Stimulated activated CD8-positive, alpha-beta memory T cell treated with anti-CD3 and anti-CD28 coated beads, Interleukin-4, amount 100 ng/mL, for 1 hour (primary cell): ENCODE measurements at places on chromosomes 11 and 22.

GRCh38 chr22:42185915-42186439 is 55.4 kb upstream of the CYP2D6 start:
- no peak for DNase-seq

GRCh38 chr11:15867871-15868270 is 488.5 kb downstream of the SOX6 start:
- DNase-seq = no peak

- no peak for DNase-seq
Measured at GRCh38 chr22:29637181-29637580, 33.7 kb downstream of the NF2 start.

GRCh38 chr22:17079572-17079971 is 5.2 kb upstream of the IL17RA start:
- DNase-seq = no peak

DNA sequence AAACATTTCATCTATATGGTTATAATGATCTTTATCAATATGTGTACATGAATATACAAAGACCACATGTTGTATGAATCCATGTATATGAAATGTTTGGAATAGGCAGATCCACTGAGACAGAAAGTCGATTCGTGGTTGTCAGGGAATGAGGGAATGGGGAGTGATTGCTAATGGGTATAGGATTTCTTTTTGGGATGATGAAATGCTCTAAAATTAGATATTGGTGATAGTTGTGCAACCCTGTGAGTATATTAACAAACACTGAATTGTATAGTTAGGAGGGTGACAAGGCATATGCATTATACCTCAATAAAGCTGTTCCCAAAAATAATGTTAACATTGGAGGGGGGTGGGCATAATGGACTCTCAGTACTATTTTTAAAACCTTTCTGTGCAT is 5.0 kb upstream of the PTPMT1 start:
- no peak for DNase-seq

DNA sequence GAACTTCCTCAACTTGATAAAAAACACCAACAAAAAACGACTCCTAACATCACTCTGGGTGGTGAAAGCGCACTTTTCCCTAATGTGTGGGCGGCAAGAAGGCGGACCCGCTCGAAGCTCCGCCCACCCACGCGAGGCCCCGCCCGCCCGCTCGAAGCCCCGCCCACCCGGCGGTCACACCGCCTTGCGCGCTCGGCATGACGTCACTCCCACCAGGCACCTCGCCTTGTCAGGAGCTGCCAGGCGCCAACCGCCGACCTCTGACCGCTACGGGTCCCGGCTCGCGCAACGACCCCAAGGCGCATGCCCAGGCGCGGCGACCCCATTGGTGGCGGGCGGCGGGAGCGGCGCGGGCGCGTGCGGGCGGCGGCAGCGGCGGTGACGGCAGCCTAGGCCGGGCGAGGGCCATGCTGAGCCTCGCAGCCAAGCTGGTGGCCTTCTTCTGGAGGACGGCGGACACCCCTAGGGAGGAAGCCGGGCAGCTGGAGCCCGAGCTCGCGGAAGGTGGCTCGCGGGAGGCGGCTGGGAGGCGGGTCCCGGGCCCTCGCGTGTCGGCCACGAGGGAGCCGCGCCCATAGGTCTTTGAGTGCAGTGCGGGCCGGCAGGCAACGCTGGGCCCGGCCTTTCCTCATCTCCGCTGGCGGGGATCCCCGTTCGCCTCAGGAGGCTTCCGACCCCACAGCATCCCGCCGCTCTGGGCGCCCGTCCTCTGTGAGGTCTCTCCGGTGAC is at the start of gene MOV10L1:
Gene MOV10L1 (plus strand): TSS at position 325 of the 730 bp plus-strand sequence. CDS start 83 bp downstream, at position 408.
- DNase-seq = no peak

DNA sequence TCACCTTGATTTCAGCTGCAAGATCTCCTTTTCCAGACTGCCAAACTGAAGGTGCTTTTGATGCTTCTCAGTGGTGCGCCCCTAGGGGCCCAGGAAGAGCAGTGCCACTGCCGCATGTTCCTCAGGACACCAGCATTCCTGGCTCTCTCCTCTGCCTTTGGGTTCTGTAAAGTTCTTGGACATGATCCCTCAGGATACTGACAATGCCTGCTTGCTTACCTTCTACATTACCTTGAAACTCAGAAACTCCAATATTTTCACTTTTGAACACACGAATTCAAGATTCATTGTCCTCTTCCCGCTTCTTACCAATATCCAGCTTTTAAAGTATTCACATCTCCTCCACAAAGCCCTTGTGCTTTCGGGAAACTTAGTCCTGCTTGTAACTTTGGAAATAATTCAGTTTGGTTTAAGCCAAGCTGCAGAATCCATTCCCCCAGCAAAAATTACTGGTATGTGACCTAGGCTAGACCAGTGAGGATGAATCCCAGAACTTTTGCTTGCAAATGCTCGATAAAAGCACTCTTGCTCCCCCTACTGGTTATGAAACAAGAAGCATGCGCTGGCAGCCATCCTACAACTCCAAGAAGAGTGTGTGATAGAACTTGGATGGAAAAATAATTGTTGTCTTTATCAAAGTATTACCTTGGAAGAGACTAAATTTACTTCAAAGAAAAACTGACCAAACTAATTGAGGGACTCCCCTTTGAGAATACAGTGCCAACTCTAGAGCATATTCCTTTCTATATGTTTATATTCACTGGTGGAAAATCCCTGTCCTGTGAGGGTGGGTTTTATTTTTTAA is 16.5 kb upstream of the OR5B21 start:
- DNase-seq = no peak

DNA sequence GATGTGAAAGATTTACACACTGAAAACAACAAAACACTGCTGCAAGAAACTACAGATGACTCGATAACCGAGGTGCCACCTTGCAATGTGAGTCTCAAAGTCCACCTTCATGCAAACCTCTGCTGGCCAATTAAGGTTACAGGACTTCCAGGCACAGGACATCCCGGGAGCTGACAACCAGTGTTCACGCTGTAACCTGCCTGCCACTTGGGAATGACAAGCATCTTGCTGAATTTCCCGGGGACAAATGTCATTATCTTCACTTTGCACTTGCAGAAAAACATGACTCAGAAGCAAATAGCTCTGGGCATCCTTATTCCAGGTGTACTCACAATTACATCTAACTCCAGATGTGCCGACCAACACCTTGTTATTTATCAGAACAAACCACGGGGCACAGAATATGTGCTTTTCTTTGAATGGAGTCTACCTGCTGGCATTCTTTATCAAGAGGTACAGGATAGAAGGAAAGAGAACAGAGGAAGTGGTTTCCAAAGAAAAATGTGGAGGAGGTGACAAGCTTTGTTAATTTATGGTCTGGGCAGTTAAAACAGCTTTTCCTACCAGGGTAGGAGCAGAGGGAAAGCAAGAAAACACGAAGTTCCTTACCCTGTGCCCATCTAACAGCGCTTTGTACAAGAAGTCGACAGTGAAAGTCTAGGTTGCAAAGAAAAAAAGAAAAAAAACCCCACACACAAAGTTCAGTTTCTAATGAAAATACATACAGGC is 72.3 kb downstream of the SHANK2 start:
- DNase-seq = no peak

- DNase-seq = no peak
Measured at GRCh38 chr22:23192133-23192532, 11.8 kb downstream of the BCR start.

DNA sequence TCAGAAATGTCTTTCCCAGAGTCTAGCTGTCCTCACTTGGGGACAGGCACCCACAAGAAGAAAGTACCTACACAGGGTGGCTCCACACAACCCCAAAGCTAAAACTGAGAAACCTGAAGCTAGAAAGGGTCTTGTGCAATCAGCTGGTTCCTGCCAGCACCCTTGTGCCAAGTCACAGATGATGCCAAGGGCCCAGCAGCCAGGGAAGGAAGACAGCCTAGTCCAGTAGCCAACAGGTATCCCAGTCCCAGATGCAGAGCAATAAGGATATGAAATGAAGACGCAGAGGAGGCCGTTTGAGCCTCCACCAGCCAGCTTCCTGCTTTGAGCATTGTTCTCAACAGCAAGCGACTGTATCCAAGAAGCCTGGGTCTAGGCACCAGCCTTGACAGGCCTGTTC is 6.1 kb downstream of the PLEKHA7 start:
- DNase-seq = no peak

DNA sequence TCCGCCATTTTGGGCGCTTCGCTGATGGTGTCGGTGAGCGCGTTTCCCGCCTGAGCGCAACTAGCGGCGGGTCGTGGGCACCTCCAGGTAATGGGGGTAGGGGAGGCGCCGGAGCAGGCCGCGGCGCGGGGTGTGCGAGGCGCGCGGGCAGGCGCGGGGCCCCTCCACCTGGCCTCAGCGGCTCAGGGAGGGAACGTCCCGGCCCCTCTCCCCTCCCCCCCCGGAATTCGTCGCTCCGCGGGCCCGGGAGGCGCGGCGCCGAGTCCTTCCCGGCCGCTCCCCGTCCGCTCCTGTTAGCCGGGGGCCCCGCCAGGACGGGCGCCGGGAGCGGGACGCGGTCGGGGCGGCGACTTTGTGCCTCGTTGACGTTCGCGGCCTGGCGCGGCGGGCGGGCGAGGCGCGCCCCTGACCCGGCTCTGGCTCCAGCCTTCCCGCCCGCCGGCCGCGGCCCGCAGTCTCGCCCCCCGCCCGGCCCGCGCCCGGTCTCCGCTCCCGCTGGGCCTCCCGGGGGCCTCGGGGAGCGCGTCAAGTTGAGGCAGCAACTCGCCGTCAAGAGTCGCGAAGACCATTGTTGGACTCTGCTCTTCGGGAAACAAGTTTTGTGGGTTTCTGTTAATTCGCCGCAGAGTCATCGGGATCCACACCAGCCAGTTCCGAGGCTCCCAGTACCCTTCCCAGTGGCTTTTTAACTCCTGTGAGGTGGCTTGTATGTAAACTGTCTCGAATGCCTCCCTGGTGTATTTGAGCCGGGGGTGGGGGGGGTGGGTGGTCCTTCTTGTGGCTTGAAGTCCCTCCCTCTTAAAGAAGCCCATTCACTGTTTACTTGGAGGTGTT is at the start of gene PPP6R3:
Gene PPP6R3 (plus strand): TSS at position 12 of the 834 bp plus-strand sequence. CDS start 76,913 bp downstream, outside the sequence.
- no peak for DNase-seq

GRCh38 chr11:196786-197731 is 4.2 kb downstream of the SCGB1C1 start:
- DNase-seq = no peak

DNA sequence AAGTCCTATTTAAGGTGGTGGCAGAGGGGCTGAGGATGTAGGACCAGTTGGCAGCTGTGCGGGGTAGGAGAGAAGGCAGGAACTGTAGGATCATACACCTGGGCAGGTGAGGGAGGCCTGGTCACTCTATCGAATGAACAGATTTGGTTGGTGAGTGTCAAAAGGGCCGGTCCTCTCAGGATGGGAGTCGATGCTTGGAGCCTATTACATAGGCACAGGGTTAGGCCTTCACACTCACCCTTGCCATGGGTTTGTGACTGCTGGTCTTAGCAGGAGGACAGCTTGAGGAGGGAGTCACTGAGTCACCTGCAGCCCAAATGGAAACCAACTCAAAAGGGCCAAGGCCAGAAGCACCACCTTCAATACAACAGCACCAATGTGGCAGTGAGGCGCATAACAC is 80.2 kb upstream of the NARS2 start:
- DNase-seq = no peak

DNA sequence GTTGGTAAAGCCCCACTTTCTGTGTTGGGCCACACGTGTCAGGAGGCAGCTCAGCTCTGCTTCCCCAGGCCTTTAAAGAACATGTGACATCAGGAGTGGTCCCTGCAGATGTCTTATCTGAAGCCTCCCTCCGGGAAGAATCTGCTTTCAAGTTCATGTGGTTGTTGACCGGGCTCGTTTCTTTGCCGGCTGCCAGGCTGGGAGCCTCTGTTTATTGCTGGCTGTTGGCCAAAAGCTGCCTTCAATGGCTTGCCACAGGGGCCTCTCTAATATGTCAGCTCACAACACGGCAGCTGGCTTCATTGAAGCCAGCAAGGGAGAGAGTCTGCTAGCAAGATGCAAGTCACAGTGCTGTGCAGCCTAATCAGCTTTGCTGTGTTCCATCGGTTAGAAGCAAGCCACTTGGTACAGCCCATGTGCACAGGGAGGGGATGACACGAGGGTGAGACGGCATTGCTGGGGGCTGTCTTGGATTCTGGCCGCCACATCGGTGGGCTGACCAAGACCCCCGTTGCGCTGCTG is 14.6 kb downstream of the MRGPRF start:
- DNase-seq = no peak

GRCh38 chr11:117979481-117980211 is 6.5 kb upstream of the IL10RA start:
- DNase-seq = no peak

DNA sequence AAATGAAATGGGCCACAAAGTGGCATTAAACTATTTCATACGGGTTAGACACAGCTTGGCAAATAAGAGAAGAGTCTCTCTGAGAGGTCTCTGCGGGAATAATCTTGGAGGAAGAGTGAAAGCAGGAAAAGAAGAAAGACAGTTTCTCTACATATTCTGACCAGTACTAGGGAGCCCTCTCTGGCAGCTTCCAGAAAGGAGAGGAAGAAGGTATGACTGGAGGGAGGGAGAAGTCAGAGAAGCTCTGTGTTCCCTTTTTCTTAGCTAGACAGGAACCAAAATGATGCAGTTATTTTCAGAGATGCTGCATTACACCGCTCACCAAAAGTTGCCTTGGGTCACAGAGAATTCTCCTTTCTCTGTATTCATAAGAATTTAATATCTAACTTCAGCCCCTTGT is 382.1 kb downstream of the KCNA4 start:
- DNase-seq = no peak

GRCh38 chr22:37684803-37685615 is 1.1 kb upstream of the NOL12 start:
- DNase-seq = no peak

DNA sequence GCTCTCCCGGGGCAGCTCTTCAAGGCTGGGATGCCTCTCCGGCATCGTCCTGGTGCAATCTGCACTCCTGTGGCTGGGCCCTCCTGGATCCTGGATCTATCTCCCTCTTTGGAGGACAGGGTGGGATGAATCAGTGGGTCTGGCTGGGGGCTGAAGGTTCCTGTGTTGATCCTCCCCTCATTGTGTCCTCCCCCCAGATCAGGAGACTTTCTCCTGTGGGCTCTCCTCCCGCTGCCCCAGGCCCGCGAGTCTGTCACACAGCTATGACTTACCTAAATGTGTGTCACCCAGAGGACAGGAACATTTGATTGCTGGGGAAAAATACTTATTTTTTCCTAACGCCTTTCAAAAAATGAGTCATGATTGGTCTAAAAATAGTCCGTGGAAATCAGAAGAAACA is 106.8 kb upstream of the NECTIN1 start:
- DNase-seq = no peak
